ENCODE measurements at places on chromosomes 2 and 18.

- DNase-seq = no peak
Observed at GRCh38 chr2:197517150-197517549, 1.3 kb downstream of the MOB4 start.

DNA sequence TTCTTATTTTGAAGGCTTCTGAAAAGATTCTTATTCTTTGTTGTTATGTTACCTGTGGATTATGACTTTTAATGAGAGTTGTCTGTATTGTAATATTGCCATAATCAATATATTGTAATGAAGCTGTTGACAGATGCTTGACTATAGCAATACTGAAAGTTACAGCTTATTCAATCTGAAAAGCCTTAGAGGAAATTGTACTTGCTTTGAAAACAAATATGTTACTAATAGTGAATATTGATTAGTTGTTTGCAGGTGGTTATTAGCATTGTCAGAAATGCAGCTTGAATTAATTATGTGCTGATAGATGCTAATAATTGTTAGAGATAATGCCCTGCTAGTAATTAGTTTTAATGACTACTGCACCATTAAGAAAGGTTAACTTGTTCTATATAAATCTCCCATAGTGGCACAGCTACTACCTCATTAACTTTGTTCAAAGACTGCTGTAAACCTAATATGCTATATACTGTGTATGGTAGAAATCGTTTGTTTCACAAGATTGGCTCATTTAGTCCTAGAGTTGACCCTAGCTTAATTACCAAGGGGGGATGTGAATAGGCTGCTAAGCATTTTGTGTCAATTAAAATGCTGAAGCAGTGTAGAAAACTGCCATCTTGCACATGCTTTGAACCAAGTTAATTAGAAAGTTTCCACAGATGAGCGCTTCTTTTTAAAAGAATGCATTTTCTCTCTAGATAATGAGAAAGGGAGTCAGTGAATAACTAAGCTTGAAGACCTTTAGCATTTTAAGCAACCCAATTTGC lies 30.5 kb downstream of the SLC39A10 start:
- DNase-seq = no peak

DNA sequence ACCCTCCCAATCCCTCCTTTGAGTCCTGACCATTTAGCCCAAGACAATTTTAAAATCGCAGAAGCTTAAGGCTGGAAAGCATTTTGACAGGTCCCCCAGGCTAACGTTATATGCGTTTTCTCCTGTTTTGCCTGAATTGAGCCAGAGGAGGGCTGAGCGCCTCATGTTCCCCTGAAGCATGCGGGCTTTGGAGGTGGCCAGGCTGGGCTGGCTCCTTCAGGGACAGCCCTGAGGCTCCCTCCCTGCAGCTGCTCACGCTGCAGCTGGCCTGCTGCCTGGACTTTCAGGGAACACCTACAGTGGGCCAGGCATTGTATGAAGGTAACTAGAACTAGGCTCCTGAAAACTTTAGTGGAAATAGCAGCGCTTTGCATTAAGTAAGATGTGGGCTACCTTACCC lies 179.2 kb downstream of the ACKR3 start:
- DNase-seq = no peak

DNA sequence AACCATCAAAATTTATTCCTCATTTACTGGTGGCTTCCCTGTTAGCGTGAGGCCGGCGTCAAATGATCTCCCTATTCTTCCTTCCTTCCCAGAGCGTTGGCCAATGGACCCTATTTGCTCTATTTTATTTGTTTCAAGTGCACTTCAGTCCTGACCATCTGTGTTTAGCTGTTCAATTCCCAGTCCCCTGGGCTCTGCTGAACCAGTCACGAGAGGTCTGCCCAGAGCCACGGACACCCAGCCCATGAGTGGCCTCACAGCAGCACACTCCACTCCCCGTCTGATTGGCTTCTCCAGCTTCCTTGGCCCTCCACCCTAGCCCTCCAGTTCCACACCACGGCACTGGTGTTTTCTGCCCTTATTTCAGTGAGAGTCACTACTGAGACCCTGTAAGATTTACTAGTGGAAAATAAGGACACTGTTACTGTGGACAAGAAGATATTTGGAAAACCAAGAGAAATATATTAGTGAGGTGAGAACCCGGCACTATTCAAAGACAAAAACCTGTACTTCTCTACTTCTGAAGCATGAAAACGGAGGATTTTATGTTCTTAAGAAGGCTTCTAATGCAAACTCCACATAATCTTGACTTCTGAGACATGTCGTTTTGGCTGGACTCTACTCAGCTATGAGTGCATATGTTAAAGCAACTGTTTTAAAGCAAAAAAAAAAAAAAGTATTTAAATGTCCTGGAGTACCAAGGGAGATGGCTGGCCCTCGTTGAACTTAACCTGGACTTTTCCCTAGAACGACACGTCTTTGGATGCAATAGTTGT lies 86.6 kb downstream of the COL6A3 start:
- no peak for DNase-seq

- DNase-seq = no peak
Observed at GRCh38 chr2:172088245-172089004, 3.1 kb downstream of the DLX1 start.

DNA sequence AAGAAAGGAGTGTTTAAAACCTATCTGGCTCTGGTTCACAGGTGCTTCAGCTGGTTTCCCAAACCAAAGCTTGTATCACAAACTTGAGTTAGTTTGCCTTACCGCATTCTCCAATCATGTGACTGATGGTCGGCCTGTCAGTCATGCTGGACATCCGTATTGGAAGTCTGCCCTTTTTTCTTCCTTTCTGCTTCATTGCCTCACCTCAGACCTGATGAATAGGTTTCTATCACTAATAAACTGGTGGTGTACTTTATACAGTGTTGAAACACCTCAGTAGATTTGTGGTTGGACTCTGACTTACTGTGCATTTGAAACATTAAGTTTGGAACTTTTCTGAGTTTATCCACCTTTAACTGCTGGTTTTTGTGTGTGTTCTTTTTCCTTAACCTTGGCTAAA lies 84.1 kb downstream of the R3HDM1 start:
- DNase-seq = no peak

DNA sequence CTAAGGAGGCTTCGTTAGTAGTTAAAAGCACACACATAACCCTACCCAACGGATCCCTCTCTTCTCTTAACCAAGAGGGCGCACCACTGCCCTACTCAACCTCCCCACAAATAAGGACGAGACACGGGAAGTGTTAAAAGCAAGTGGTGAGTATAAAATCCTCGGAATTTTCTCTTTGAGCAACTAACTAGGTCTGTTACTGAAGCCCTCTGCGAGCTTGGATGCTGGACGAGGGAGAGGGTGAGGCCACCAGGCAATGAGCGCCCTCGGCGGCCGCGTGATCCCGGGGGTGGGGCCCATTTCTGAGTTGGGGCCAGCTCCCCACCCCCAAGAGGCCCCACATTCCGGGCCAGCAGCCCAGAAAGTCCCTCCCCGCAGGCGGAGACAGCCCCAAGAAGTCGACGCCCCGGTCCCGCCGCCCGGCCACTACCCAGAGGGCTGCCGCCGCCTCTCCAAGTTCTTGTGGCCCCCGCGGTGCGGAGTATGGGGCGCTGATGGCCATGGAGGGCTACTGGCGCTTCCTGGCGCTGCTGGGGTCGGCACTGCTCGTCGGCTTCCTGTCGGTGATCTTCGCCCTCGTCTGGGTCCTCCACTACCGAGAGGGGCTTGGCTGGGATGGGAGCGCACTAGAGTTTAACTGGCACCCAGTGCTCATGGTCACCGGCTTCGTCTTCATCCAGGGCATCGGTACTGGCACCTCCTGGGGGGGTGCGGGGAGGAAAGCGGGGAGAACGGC lies at the start of gene CYBRD1:
Gene CYBRD1, plus strand, starts transcription at position 423 of the 736 bp plus-strand sequence. Its CDS starts 72 bp downstream, at position 495.
- DNase-seq = no peak

DNA sequence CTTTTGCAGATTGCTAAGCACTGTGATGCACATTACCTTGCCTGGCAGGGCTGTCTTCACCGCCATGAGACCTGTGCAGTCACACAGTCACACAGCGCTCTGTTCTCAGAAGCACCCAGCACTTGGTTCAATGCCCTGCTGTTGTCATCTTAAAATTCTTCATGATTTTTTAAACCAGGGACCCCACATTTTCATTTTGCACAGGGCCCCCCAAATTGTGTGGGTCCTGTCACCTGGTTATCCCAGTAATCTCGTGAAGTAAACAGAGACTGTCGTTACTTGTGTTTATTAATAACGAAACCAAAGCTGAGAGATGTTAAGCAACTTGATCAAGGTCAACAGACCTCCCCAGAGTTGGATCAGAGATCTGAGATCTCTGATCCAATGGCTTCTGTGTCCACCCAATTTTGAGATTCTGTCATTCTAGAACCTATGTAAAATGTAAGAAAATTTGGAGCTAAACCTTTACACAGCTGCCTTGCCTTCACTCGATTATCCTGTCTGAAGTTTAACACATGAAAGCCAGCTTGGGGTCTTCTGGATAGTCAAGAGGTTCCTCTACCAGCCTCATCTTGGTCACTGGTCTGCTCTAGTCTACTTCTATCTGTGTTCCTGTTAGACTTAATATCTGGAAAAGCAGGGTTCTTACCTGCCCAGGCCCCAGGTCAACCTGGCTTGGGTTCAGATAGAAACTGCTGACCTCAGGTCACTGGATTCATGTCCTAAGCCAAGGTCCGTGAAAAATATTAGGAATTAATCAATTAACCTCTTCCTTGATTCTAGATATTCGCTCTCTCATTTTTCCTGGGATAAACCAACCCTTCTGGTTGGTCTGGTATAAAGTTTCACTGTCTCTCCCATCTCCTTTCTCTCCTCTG lies 13.7 kb upstream of the TTC39C start:
- no peak for DNase-seq

DNA sequence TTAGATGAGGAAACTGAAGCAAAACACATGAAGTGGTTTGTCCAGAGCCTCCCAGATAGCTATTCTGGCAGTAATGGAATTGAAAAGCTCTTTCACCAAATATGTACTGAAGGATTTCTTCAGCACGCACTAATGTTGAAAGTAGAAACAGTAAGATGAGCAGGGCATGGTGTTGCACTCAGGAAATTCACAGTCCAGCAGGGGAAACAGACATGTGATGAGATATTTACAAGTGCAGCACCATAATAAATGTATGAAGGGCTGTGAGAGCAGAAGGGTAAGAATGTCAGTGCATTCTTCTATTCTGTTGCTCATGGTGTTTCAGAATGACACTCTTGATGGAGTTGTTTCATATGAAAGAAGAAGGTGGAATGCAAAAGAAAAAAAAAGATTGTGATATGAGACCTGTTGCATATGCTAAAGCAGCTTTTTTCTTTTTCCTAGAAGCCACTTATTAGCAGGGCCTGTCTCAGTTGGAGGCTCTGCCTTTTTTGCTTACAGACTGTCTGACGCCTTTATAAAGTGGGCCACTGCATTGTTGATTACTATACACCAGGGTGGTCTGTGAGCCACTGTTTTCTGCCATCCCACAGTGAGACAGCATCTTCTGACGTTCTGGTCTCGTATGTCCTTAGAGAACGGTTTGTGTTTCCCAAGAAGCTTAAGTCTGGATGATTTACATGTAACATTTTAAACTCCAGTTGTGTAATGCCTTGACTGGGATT lies 516.9 kb downstream of the ARHGAP15 start:
- no peak for DNase-seq

GRCh38 chr2:101127319-101128056 lies 23.7 kb downstream of the TBC1D8 start:
- no peak for DNase-seq

DNA sequence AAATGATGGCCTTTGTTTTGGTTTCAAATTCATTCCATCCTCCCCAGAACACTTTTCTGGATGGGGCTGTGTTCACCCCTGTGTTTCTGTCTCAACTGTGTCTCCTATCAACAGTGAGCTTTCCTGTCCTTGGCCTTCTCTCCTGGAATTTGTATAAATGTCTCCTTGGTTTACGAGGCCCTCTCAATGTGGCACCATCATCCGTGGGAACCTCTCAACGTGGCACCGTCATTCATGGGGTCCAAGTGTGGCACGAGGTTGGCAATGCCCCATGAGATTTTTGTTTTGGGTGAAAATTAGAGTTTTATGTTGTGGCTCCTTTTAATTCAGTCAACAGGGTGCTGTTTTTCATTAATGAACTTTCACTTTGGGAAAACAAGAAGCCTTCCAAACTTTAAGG lies 280.7 kb upstream of the SALL3 start:
- no peak for DNase-seq

GRCh38 chr18:56245866-56246580 lies 392.4 kb downstream of the TXNL1 start:
- no peak for DNase-seq

- no peak for DNase-seq
Observed at GRCh38 chr2:132757676-132758075, 87.7 kb upstream of the LYPD1 start.

- DNase-seq = no peak
Observed at GRCh38 chr2:29902356-29902755, 19.0 kb downstream of the ALK start.

DNA sequence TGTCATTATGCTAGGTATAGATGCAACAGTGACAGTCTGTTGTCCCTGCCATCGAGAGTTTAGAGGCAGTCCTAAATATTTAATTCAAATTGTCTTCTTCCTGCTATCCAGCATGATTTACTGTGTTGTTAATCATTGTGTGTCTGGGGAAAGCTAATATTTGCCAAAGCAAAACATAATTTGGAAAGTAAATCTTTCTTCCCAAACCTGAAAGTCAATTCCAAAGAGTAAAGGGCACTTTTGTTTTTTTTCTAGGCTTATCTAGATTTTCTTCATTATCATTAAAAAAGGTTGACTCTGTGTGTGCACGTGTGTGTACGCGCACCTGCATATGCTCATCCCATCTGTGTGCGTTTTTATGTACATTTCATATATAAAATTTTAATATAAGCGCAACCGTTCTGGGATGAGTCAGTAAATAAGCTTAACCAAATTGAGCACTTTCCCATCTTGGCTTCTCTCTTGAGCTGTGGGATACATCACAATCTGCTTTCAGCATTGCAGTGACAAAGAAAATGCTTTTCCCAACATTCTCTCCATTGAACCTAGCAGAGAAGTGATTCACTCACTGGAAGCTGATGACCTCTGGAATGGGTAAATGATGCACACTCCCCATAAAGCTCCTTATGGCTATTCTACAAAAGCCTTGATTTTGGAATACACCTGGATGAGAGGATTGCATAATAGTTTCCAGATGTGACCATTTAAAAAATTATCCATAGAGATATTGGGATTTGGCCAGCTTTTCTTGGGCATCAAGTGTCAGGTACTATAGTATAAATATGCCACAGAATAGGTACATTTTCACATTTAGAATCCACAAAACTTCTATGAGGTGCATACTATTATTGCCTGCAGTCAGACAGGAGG lies 488.4 kb downstream of the ADCYAP1 start:
- peak; percentile 93 for DNase-seq

DNA sequence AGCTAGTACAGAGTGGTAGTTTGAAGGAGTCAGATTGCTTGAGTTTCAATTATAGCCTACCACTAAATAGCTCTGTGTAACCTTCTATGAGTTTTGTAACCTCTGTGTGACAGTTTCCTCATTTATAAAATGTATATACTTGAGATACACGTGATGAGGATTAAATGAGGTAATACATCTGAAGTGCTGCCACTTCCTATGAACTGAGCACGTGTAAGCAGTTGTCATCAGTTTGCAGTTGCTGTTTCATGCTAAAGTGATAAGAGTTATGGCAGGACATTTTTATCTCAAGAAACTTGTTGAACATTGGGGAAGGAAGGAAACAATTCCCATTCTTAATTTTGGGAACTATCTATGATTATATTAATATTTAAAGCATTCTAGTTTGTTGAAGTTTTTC lies 38.5 kb downstream of the CARF start:
- no peak for DNase-seq

- no peak for DNase-seq
Observed at GRCh38 chr2:231672617-231673347, 35.5 kb upstream of the PTMA start.

Data from NCI-H748 treated with DMSO at 0.1 percent for 48 hours (cell line).